ENCODE measurements at places on chromosomes 7 and 10.

DNA sequence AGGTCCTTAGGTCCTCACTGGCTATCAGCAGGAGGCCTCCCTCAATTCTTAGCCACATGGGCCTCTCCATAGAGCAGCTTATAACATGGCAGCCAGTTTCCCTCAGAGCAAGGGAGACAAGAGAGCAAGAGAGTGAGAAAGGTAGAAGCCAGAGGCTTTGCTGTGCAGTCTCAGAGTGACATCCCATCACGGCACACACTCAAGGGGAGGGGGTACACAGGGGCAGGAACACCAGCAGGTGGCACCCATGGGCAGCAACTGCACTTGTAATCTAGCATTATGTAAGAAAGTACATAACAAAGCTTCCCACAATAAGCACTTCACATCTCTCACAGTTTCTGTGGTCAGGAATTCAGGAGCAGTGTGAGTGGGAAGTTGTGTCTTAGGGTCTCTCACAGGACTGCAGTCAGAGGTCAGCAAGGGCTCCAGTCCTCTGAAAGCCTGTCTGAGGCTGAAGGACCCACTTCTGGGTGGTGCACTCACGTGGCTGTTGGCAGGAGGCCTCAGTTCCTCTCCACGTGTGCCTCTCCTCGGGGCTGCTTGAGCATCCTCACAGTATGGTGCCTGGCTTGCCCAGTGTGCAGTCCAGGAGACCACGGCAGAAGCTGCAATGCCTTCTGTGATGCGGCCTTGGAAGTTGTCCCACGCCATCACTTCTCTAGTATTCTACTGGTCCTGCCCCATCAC is 159.4 kb downstream of the OAT start:
- DNase-seq, result no peak

GRCh38 chr10:114042895-114043531 is 653 bp upstream of the ADRB1 start:
- no peak for DNase-seq

DNA sequence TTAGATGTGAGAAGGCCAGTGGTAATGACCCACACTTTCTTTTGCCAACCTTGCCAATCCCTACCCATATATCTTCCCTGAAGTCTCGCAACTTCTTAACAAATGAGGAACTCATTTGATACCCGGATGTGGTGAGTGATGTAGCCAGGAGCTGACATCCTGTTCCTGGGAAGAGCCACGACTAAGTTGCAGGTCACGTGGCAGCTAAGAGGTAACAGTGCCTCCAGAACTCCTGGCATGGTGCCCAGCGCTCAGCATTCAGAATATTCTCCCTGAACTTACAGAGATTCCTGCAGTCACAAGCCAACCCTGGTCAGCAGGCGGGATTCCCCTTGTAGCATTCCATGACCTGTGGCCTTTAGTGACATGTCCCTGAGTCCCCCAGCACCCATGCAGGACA is 282.5 kb downstream of the GALNT17 start:
- no peak for DNase-seq

GRCh38 chr10:49023752-49024151 is 84.1 kb upstream of the LRRC18 start:
- no peak for DNase-seq

DNA sequence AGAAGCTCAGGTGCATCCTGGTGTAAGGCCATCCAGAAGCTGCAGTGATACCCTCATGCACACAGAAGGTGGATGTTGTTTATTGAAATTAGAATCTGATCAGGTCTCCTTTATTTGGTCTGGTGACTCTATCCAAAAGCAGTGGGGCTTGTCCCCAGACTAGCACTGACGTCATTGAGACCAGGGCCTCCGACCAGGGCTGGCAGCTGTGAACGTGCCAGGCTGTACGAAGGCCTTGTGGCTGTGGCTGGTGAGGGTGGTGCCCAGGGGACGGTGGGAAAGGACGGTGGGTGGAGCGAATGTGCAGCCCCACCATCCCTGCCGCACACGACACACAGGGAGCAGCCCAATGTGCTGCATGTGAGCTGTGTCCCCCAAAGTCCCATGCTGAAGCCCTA is 160.0 kb downstream of the ADARB2 start:
- no peak for DNase-seq

DNA sequence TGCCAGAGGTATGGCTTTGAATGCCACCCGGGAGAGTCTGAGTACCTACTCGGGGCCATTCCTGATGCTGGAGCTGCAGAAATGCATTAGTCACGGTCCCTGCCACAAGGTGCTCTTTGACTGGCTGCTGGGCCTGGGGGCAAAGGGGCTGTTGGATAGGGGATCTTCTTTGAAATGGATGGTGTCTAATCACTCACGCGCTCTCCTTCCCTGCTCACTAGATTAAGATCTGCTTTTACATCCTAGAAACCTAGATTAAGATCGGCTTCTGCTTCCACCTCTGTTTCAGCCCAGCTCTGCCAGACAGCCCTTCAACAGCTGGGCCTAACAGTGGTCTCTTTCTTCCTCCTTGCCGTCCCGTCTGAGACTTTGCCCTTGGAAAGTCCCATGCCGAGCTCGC is 57.2 kb downstream of the PAX2 start:
- no peak for DNase-seq

- no peak for DNase-seq
Measured at GRCh38 chr7:123054357-123055133, 59.0 kb upstream of the TAS2R16 start.

DNA sequence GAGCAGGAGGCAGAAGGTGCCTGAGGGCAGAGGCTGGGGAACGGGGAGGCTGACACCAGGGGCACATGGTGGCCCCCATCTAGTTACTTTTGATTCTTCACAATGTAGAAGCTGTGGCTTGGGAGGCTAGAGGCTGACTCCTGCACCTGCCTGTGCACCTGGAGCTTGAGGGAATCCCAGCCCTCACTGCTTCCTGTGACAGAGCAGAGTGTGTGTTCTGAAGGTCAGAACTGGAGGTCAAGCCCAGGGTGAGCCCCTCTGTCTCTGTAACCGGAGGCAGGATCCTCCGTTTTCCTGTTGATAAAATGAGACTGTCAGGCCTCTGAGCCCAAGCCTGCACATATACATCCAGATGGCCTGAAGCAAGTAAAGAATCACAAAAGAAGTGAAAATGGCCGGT is 124.8 kb downstream of the ACTR3B start:
- no peak for DNase-seq

- DNase-seq, result no peak
Measured at GRCh38 chr10:31242902-31243301, 76.1 kb upstream of the ZEB1 start.

- DNase-seq, result no peak
Measured at GRCh38 chr7:95421000-95421846, 13.6 kb downstream of the PON2 start.

GRCh38 chr10:77679217-77679616 is 41.6 kb upstream of the KCNMA1 start:
- DNase-seq, result no peak

GRCh38 chr10:98194633-98195032 is 60.2 kb downstream of the R3HCC1L start:
- DNase-seq, result no peak

GRCh38 chr7:22665923-22666322 is 61.1 kb upstream of the IL6 start:
- DNase-seq, result no peak

Data from activated CD8-positive, alpha-beta memory T cell treated with anti-CD3 and anti-CD28 coated beads for 1 hour (primary cell).